ENCODE measurements at places on chromosomes 6 and 20.

DNA sequence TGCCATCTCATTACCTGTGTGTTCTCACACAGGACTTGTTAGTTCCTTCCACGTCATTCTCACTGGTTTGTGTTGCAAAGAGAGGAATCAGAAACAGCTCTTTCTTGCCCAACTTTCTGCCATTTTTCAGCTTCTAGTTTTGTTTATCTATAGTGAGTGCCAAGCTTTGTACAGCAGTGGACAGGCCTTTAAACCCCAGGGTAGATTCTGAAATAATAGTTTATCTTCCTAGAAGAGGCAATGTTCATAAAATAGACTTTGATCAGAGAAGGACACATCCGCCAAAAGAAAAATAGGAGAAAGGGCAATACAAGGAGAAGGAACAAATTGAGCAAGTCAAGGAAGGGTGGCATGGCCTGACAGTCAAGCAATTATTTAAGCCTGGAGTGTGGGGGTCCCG lies 17.7 kb upstream of the TMEM30A start:
- no peaks in the 10 kb centered on the region for H3K4me1 ChIP-seq
- peaks cover 4% of the 10 kb centered on the region for H3K27me3 ChIP-seq
- H3K27ac ChIP-seq: no peak overlapping the region
- H3K4me3 ChIP-seq: no peak overlapping the region

DNA sequence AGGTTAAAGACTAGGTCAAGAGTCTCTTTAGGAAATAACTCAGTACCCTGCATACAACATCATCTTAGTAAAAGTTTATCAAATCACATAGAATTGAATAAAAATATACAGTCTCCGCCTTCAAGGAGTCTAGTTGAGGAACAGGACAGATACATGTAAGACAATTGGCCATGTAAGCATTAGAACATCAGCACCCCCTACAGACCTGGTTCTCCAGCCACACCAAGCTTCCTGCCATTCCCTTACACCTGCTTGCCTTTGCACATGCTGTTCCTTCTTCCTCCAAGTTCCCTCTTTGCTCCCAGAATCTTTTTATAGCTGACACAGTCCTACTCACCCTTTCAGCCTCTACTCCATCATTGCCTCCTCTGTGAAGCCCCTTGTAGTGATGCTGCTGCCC lies 187.8 kb upstream of the LRFN2 start:
- peak overlapping the region; percentile 15 for H3K27ac ChIP-seq
- H3K4me3 ChIP-seq: no peak overlapping the region
- DNase-seq: no peak
- no peaks in the 10 kb centered on the region for H3K36me3 ChIP-seq
- no peaks in the 10 kb centered on the region for H3K27me3 ChIP-seq
- H3K4me1 ChIP-seq: no peaks in the 10 kb centered on the region

DNA sequence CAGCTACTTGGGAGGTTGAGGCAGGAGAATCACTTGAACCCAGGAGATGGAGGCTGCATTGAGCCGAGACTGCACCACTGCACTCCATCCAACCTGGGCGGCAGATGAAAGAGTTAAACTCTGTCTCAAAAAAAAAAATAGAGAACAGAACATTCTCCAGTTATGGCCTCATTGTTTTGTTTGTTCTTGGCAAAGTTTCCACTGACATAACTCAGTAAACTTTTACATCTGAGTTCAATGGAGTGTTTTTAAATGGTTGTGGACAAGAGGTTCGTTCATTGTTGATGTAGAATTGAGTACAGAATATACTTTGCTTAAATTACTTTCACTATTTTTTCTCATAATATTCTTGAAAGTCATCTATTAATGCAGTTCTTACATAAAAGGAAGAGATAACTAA lies 42.2 kb upstream of the IFNGR1 start:
- H3K36me3 ChIP-seq: peaks cover under 1% of the 10 kb centered on the region
- peaks cover 4% of the 10 kb centered on the region for H3K27me3 ChIP-seq
- peak overlapping the region; percentile 96 for H3K27ac ChIP-seq
- H3K4me3 ChIP-seq: peak overlapping the region; percentile 67
- H3K4me1 ChIP-seq: peaks cover 72% of the 10 kb centered on the region

- DNase-seq: no peak
- H3K27me3 ChIP-seq: peaks cover 7% of the 10 kb centered on the region
- no peak overlapping the region for H3K4me3 ChIP-seq
Observed at GRCh38 chr20:50569864-50570836, 60.0 kb downstream of the PTPN1 start.

GRCh38 chr6:48061265-48061990 lies 49.6 kb downstream of the PTCHD4 start:
- no peak for DNase-seq
- H3K4me3 ChIP-seq: no peak overlapping the region
- no peak overlapping the region for H3K27ac ChIP-seq
- H3K36me3 ChIP-seq: no peaks in the 10 kb centered on the region
- no peaks in the 10 kb centered on the region for H3K4me1 ChIP-seq

DNA sequence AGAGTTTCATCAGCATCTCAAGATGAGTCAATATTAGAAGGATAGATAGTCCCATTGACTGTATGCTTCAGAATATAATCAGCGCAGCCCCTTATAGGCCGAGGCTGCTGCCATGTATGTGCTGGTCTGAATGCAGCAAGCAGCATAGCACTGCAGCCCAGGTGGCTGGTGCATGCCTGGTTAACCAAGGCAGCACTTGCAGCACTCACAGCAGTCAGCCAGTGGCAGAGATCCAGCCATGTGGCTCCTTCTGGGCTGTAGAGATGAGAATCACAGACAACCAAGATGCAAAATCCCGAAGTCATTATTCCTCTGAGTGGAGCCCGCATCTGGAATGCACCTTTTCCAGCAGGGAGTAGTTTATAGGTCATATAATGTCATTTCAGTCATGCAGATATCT lies 251.9 kb downstream of the UST start:
- peaks cover 43% of the 10 kb centered on the region for H3K4me1 ChIP-seq
- no peak overlapping the region for H3K27ac ChIP-seq
- no peak for DNase-seq
- peaks cover 8% of the 10 kb centered on the region for H3K36me3 ChIP-seq
- H3K27me3 ChIP-seq: no peaks in the 10 kb centered on the region
- no peak overlapping the region for H3K4me3 ChIP-seq

GRCh38 chr20:43444107-43444506 lies 13.6 kb upstream of the SRSF6 start:
- no peaks in the 10 kb centered on the region for H3K36me3 ChIP-seq
- H3K27me3 ChIP-seq: peaks cover 3% of the 10 kb centered on the region
- DNase-seq: no peak
- no peaks in the 10 kb centered on the region for H3K4me1 ChIP-seq
- no peak overlapping the region for H3K4me3 ChIP-seq

- H3K4me1 ChIP-seq: no peaks in the 10 kb centered on the region
- DNase-seq: no peak
- no peak overlapping the region for H3K4me3 ChIP-seq
- no peak overlapping the region for H3K27ac ChIP-seq
- H3K27me3 ChIP-seq: no peaks in the 10 kb centered on the region
Observed at GRCh38 chr6:35543459-35544193, 30.9 kb upstream of the TULP1 start.

DNA sequence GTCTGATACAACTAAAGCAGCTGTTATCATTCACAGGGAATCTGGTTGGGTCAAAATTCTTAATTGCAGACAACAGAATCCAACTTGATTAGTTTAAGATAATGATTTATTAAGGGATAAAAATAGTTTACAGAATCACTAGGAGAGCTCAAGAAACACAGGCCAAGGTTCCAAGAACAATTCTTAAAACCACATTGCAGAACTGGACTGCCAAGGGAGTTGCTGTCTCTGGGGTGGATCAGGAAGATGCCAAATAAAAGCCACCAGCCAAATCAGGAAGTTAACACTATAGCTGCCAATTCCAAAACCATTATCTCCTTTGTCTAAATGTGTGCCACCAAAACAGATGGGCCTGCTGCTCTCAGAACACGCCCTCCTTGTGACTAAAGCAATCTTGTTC lies 53.7 kb downstream of the NUDT3 start:
- H3K4me1 ChIP-seq: peaks cover 15% of the 10 kb centered on the region
- H3K36me3 ChIP-seq: peaks cover 4% of the 10 kb centered on the region
- no peaks in the 10 kb centered on the region for H3K27me3 ChIP-seq
- no peak for DNase-seq
- H3K4me3 ChIP-seq: no peak overlapping the region

DNA sequence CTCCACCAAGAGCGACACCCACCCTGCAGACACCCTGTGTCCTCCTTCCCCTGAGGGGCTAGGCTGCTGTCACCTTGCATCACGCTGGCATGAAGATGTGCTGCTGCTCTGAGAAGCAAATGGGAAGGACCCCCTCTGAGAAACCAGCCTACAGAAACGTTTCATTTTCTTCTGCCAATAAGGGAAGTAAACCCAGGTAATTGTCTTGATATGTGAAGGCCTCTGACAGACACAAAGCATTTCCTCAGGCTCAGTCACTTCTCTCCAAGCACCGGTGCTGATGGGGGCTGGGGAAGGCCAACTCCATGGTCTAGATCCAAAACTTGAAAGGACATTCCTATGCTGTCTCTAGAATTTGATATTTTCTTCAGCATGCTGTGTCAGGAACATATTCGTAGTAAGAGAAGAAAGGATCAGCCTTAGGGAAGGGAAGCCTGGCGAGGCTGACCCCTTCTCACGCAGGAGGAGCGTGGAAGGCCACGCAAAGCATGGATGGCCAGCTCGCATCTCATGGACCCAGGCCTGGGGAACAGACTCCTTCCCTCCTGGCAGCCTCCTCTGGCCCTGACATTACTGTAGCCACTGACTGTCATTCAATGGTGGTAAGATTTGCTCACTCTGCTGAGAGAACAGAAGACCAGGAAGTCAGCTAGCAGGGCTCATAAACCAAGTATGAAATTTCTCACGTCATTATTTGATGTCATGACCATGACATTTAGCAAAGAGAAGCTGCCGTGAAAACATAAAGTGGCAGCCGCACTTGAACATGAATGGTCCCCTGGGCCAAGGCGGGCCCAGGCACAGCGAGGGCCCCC lies 20.4 kb downstream of the ACSS1 start:
- no peaks in the 10 kb centered on the region for H3K36me3 ChIP-seq
- DNase-seq: peak; percentile 22
- H3K4me1 ChIP-seq: peaks cover 64% of the 10 kb centered on the region

DNA sequence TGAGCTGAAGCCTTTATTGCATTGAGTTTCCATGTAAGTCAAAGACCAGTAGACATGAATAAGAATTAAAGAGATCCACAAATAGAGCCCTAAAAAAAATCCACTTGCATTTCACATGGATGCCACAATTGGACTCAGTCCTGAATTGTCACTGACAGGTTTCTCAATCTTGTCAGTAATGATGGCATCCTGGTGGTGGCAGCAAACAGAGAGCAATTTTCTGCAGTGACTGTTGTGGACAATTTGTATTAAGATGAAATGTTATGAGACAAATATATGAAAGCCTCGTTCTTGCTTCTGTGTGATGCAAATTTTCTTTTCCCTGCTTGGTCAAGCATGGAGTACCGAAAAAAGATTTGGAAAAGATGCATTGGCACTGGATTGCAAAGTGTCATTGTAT lies 278.9 kb downstream of the SAMD5 start:
- no peaks in the 10 kb centered on the region for H3K36me3 ChIP-seq
- H3K27me3 ChIP-seq: no peaks in the 10 kb centered on the region
- DNase-seq: no peak
- H3K27ac ChIP-seq: no peak overlapping the region

All from immature natural killer cell (primary cell).